Activated T-helper 1 cell treated with anti-CD3 and anti-CD28 coated beads, Interleukin-12 subunit alpha, Interleukin-12 subunit beta, Interleukin-2, Interleukin-4 antibody, amounts not matched to agents 30 ng/mL and 10 ng/mL and 1 ng/mL, durations not matched to agents 14 hours and 24 hours and 36 hours (primary cell): ENCODE measurements at places on chromosomes 16 and 17.

- DNase-seq = no peak
- no peaks in the 10 kb centered on the region for H3K27me3 ChIP-seq
- no peaks in the 10 kb centered on the region for H3K36me3 ChIP-seq
- H3K4me3 ChIP-seq = no peak overlapping the region
- H3K4me1 ChIP-seq = no peaks in the 10 kb centered on the region
Measured at GRCh38 chr16:4091240-4092012, 24.8 kb downstream of the ADCY9 start.

GRCh38 chr16:49457196-49457595 lies 83.6 kb downstream of the C16orf78 start:
- peaks cover 6% of the 10 kb centered on the region for H3K27me3 ChIP-seq
- DNase-seq = no peak
- no peaks in the 10 kb centered on the region for H3K36me3 ChIP-seq
- peaks cover 4% of the 10 kb centered on the region for H3K4me1 ChIP-seq
- no peak overlapping the region for H3K4me3 ChIP-seq

DNA sequence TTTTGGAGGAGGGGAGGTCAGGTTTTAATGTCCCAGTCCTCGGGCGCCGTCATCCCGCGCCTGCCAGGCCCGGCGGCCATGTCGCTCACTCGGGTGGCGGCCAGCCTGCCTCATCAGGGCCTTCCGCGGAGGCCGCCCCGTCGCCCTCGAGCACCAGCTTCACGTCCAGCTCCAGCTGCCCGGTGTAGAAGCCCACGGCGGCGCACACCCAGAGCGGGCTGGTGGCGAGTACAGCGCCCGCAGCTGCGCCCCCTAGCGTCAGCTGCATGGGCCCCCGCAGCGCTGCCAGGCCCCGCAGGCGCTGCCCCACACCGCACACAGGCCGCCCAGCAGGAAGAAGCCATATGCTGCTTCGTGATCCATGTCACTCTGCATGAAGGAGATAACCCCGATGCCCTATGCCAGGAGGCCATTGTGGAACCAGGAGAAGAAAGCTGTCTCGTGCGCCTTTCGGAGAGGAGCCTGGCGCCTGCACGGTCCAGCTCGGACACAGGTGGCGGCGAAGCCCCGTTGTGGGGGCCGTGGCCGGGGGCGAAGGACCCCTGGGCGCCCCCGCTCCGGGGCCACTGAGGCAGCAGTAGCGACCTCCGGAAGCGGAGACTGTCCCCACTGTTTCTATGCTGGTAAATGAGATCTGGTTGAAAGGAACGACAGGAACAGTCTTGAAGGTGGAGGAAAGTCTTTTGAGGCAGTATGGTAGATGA lies 9.6 kb downstream of the AP2B1 start:
- peaks cover 50% of the 10 kb centered on the region for H3K36me3 ChIP-seq
- no peak overlapping the region for H3K27ac ChIP-seq
- no peak overlapping the region for H3K4me3 ChIP-seq
- DNase-seq = no peak

- H3K4me3 ChIP-seq = peak overlapping the region; percentile 24
- peaks cover 46% of the 10 kb centered on the region for H3K4me1 ChIP-seq
- peak overlapping the region; percentile 50 for H3K27ac ChIP-seq
- peaks cover 3% of the 10 kb centered on the region for H3K27me3 ChIP-seq
Measured at GRCh38 chr17:35900708-35901480, 20.7 kb upstream of the CCL5 start.

GRCh38 chr17:77287432-77288068 lies 146.8 kb downstream of the SEC14L1 start:
- no peaks in the 10 kb centered on the region for H3K36me3 ChIP-seq
- no peak for DNase-seq
- no peak overlapping the region for H3K27ac ChIP-seq
- H3K4me3 ChIP-seq = no peak overlapping the region

DNA sequence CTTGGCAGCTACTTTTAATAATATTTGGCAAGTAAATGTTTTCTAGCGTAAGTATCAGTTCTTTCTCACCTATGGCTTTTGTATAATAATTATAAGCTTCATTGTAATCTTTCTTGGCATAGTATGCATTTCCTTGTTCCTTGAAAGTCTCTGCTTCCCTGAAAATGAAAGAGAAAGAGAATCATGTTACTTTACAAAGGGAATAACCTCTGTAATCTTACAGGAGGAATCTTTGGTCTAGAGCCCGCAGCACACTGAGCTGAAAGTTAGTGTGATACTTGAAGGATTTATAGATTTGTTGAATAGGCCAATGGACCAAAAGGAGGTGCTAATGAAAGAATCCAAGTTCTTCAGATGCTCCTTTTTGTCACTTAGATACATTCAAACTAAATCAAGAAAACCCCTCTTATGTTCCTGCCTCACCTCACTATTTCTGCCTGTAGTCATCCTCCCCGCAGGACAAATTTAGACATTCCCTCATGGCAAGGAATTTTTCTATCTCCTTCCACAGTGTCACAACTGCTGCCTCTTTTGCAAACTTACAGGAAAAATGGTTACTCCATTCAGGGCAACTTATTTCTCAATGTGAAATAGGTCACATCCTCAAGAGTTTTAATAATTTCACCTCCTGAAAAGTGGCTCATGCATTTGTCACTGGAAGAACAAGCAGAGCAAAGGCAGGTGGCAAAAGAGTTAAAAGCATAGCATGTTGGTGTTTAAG lies 16.7 kb downstream of the DNAJC7 start:
- H3K4me1 ChIP-seq = peaks cover 48% of the 10 kb centered on the region
- no peak for DNase-seq
- no peak overlapping the region for H3K27ac ChIP-seq
- peaks cover 37% of the 10 kb centered on the region for H3K36me3 ChIP-seq

GRCh38 chr16:1916640-1916990 lies 1.6 kb downstream of the HS3ST6 start:
- no peaks in the 10 kb centered on the region for H3K36me3 ChIP-seq
- peaks cover 33% of the 10 kb centered on the region for H3K27me3 ChIP-seq
- H3K4me3 ChIP-seq = no peak overlapping the region
- DNase-seq = no peak
- no peaks in the 10 kb centered on the region for H3K4me1 ChIP-seq

DNA sequence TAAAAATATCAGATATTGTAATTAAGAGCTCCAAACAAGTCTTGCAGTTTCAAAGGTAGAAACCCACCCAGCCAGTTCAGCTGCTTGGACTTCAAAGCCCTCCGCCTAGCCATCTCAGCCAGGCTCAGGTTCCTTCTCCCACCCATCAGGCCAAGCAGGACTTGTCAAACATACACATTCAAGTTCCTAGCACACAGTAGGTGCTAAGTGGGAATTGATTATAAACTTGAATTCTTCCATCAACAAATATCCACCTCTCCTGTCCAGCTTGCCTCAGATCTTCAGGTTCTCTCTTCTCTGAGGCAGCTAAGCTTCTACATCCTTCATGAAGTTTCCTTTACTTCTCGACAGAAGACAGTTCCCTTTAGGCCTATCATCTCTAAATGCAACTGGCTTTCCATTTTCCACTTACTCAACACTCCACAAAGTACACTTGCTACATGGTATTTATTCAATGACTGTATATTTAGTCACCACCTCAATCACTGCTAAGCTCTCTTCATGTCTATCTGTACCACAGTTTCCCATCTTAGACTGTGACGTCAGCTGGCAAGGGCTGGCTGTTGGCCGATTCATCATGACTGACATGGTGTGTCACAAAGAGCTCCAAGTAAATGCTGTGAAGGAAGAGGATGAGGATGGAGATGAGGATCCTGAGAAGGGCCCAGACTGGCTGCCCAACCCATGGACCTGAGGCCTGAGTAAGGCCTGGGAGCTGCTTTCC lies 13.3 kb upstream of the COG7 start:
- no peak overlapping the region for H3K27ac ChIP-seq
- H3K4me3 ChIP-seq = no peak overlapping the region
- peaks cover 33% of the 10 kb centered on the region for H3K36me3 ChIP-seq

DNA sequence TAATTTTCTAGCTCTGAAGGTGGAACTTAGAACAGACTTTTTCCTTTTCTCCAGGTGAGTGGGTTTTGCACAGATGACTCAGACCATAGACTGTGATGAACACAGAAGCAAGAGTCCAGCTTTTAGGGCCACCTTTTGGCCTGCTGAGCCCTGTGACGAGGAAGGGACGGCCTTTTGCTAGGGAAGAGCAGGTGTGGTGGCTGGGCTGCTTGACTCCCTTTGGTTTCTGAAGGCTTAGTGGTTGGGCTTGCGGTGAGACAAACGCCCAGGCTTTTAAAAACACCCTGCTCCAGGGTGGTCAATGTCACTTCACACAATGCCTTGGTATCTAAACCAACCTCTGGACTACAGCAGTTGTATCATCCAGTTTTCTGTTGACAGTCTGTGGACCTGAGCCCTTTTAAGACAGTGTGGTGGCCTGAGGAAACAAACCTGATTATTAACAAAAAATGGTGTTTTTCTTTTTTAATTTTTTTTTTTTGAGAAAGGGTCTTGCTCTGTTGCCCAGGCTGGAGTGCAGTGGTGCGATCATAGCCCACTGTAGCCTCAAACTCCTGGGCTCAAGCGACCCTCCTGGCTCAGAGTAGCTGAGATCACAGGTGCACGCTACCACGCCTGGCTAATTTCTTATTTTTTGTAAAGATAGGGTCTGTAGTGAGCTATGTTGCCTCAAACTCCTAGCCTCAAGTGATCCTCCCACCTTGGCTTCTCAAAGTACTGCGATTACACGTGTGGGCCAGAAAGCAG lies 134.0 kb downstream of the SNX29 start:
- H3K4me1 ChIP-seq = no peaks in the 10 kb centered on the region
- H3K27me3 ChIP-seq = no peaks in the 10 kb centered on the region
- DNase-seq = no peak

DNA sequence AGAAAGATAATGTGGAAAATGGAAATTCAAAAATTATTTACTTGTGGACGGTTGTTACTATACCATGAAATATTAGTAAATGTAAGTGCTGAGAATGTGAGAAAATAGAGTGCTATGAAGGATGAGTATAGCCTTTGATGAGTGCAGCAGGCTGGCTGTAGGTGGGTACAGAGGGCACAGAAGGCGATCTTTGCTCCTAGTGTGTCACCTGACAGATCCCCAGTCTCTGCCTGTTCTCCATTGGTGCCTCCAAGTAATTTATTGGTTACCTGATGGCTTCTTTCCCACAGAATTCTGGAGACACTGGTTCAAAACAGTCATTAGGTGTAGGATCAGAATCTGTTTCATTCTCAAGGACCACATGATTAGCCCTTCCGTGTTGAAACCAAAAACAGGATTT lies 28.9 kb downstream of the ABCA9 start:
- H3K36me3 ChIP-seq = no peaks in the 10 kb centered on the region
- no peak overlapping the region for H3K27ac ChIP-seq
- no peak for DNase-seq
- no peaks in the 10 kb centered on the region for H3K27me3 ChIP-seq

- DNase-seq = no peak
- H3K36me3 ChIP-seq = peaks cover 5% of the 10 kb centered on the region
- H3K4me3 ChIP-seq = no peak overlapping the region
- peaks cover 10% of the 10 kb centered on the region for H3K27me3 ChIP-seq
- peaks cover 31% of the 10 kb centered on the region for H3K4me1 ChIP-seq
Measured at GRCh38 chr17:63986821-63987220, 11.3 kb upstream of the PRR29 start.

DNA sequence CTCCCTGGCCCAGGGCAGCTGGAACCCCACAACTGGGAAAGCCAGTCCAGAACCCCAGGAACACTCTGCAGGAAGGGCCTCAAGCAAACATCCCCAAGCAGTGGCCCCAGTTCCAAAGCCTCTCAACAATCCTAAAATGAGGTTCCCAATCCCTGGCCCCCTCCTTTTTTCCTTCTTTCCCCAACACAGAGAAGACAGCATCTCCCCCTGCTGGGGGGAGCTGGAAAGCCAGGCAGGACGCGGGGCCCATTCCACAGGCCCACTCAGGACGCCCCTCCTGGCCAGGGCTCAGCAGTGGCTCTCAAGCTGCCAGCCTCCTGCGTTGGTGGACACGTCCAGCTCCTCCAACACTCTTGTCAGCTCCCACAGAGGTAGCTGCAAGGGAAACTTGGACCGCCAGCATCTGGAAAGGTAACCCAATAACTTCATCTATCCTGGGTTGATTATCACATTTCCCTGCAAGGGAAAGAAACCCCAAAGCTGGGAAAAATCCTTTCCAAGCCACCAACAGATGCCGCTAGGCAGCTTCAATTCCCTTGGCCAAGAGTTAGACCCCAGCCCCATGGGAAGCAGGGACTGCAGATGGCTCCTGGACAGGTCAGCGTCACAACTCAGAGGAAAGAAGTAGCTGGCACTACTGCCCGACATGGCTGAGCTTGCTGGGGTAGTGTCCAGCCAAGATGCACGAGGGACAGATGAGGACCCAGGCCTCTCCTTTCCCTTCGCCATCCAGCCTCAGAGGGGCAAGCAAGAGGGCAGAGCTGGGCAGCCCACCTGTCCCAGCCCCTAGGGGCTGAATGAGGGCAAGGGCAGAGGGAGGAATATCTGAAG lies 7.6 kb downstream of the HDAC5 start:
- peaks cover 5% of the 10 kb centered on the region for H3K4me1 ChIP-seq
- no peak for DNase-seq
- H3K27me3 ChIP-seq = peaks cover 4% of the 10 kb centered on the region
- no peaks in the 10 kb centered on the region for H3K36me3 ChIP-seq
- H3K4me3 ChIP-seq = no peak overlapping the region
- no peak overlapping the region for H3K27ac ChIP-seq

DNA sequence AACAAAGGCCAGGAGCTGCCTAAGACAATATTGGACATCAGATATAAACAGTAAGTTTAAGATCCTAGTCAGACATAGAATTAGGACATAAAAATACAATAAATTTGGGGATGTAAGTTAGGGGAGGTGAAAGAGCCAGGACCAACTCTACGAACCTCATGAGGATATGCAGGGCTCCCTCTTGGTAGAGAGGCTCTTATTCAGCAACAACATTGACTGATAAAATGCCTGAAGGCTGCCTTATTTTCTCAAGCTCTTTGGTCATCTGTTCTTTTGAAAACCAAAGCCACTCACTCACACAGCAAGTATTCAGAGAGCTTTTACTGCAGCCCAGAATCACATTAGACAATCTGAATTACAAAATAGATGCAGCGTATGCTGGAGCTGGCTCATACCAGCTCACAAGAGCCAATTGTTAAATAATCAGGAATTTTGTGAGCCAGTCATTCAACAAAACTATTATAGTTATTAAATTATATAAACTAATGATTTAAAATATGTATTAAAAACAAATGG lies 108.6 kb upstream of the CLEC3A start:
- no peaks in the 10 kb centered on the region for H3K4me1 ChIP-seq
- no peak overlapping the region for H3K4me3 ChIP-seq
- H3K27ac ChIP-seq = no peak overlapping the region
- no peaks in the 10 kb centered on the region for H3K27me3 ChIP-seq
- H3K36me3 ChIP-seq = no peaks in the 10 kb centered on the region

GRCh38 chr16:67105246-67105645 lies 4.5 kb upstream of the PHAF1 start:
- H3K27me3 ChIP-seq = no peaks in the 10 kb centered on the region
- H3K4me1 ChIP-seq = peaks cover 31% of the 10 kb centered on the region
- no peak overlapping the region for H3K4me3 ChIP-seq

DNA sequence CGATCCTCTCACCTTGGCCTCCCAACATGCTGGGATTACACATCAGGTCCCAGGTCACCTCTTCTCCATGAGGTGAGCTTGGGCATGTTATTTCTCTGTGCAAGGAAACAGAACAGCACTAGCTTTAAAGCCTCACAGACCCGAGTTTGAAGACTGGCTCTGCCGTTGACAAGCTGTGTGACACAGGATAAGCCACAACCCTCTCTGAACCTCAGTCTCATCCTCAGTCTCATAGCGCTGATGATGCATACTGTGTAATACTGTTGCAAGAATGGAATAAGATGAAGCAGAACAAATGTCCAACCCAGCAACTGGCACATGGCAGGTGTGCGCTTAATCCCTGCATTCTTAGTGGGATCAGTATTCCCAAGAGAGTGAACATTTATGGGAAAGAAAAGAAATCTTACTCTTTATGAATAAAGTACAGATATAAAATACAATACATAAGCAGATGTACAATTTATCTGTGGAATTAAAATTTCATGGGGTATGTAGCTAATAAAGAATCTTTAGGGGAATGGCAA lies 43.5 kb downstream of the ABAT start:
- no peak for DNase-seq
- no peak overlapping the region for H3K4me3 ChIP-seq
- H3K4me1 ChIP-seq = no peaks in the 10 kb centered on the region
- H3K36me3 ChIP-seq = no peaks in the 10 kb centered on the region
- peaks cover 3% of the 10 kb centered on the region for H3K27me3 ChIP-seq
